ENCODE measurements at places on chromosomes 5 and 9. TPM values are rescaled to one million over a fixed set of nuclear protein-coding genes. Genes with fewer than 3 reads are reported as not detected.

The CENPH gene
- total RNA-seq, result 55.5 TPM

- DNase-seq, result no peak
Measured at GRCh38 chr5:150139334-150139733, 16.3 kb downstream of the PDGFRB start.

DNA sequence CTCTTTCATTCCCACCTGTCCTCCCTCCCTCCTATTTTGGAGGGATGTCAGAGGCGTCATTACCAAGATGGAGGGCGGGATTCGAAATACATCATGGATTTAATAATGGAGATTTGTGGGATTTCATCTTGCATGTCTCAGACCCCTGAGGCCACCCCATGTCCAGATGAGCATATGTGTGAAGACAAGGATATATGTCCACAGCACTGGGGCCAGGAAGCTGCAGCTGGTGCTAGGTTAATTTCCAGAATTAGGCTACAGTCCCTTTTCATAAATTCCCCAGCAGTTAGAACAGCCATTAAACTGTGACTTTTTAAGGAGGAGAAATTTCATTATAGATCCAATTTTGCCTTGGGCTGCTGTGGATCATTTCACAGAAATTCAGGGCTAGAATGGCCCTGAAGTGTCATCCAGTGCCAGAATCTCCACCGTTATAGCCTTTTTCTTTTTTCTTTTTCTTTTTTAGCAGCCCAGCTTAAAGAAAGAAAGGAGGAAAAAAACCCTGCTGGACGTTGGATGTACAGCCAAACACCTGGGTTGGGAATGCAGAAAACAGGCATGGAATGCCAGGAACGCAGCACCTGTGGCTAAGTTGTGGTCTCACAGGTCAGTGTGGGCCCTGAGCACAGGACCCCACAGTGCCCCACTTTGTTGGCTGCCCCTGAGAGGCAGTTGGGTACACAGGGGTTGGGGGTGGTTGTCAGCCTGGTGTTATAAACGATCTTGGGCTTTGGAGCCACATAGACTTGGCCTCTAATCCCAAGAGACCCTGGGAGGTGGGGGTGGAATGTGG lies 50.2 kb upstream of the CXCL14 start:
- DNase-seq, result no peak

- DNase-seq, result no peak
Measured at GRCh38 chr5:14775857-14776256, 95.7 kb downstream of the ANKH start.

The PROB1 gene
- total RNA-seq, result 6.3 TPM

The CDX1 gene
- total RNA-seq, result not detected

GRCh38 chr5:177370488-177371119 lies 12.9 kb downstream of the RGS14 start:
- DNase-seq, result peak; percentile 77

The PCDHB2 gene
- total RNA-seq, result not detected

The ARID3C gene
- not detected for total RNA-seq

DNA sequence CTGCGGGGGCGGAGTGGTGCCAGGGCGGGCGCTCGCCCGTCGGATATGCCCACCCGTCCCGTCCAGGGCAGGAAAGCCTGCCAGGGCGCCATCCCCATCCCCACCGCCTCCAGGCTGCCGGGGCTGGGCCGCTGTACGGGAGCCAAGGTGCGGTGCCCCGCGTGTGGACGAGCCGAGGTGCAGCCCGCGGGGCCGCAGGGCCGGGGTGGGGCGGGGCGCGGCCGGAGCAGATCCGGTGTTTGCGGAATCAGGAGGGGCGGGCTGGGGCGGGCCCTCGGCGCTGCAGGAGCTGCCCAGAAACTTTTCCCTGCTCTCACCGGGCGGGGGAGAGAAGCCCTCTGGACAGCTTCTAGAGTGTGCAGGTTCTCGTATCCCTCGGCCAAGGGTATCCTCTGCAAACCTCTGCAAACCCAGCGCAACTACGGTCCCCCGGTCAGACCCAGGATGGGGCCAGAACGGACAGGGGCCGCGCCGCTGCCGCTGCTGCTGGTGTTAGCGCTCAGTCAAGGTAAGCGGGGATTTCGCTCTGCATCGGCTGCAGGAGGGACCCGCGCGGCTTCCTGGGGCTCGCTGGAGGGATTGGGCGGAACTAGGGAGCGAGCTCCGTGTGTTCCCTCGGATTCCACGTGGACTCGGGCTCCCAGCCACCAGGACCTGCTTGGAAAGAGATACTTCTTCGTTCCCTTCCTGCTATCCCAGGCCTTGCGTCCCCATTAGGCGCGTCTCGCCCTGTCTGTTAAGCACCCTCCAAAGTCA lies at the start of gene ITGA2:
TSS of gene ITGA2 (plus strand) at position 328 of the 756 bp plus-strand sequence. CDS start at position 445, 117 bp downstream.
- peak; percentile 68 for DNase-seq

GRCh38 chr5:98929710-98930298 lies 997 bp upstream of the CHD1 start:
- no peak for DNase-seq
